Stimulated activated CD8-positive, alpha-beta memory T cell treated with anti-CD3 and anti-CD28 coated beads, Interleukin-2, amount 100 ng/mL, for 1 hour (primary cell): ENCODE measurements at places on chromosomes 4 and X.

DNA sequence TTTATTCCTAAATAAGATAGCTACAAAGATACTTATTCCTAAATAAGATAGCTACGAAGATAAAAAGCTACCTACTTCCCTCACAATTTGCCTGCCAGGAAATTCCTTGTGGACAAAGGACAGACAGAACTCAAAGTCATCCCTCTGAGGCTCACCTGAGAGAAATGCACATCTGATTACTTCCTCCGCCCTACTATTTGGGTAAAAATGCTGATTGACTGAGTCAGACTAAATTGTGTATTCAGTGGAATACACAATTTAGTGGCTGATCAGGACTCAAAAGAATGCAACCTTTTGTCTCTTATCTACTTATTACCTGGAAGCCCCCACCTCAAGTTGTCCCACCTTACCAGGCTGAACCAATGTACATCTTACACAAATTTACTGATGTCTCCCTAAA lies 10.3 kb upstream of the MAGEB16 start:
- no peak for DNase-seq

DNA sequence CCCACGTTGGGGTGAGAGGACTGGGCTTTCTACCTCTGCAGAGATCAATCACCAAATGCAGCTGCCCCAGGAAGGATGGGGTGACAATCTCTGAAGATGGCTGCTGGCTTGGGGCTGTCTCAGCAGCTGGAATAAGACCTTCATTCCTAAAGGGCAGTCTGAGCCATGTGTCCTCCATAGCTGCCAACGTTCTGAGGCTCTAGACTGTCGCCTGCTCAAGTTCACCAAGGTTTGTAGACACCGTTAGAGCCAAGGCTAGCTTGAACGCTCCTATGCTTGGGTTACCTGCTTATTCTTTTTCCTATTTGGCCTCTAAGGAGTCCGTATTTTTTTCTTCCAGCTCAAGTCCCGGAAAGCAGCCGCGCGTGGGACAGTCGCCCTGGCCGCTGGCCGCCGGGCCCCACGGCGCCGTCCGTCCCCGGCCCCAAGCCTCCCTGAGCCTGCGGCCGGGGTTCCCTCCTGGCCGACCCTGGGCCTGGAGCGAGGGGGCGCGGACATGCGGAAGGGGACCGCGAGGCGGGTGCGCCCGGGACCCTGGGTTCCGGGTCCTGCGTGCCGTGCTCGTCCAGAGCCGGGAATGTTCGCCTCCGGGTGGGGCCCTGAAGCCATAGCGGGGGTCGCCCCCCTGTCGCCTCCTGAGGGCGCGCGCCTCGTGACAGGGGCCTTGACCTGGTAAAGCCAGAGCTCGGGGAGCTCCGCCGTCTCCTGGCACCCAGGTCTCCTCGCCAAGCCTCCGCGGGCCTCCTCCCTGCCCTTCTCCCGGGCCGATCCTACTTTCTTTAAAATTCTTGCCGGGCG lies 23.3 kb downstream of the MRFAP1 start:
- no peak for DNase-seq

DNA sequence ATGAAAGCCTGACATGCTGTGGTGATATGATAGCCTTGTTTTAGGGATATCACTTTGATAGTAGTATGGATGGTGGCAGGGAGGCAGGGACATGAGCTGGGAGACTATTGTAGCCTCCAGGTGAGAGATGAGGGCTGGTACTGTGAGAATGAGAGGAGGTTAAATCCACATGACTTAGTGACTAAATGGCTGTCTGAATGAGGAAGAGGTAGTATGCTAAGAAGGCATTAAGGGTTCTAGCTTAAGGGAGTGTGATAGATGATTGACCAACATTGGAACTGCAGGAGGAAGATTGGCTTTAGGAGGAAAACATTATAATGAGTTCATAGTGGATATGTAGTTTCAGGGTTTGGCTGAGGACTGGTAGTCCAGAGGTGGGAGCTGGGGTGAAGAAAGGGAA lies 195.0 kb upstream of the ANK2 start:
- no peak for DNase-seq

- DNase-seq, result no peak
Observed at GRCh38 chrX:27863809-27864208, 56.0 kb downstream of the MAGEB10 start.
